Activated B cell treated with CpG ODN at 0.5 μM for 24 hours (primary cell): ENCODE measurements at places on chromosomes 16 and 17. TPM values are rescaled to one million over a fixed set of nuclear protein-coding genes. Genes with fewer than 3 reads are reported as not detected.

Gene PRR35
- not detected in 2 replicates for total RNA-seq

- DNase-seq = no peak
Measured at GRCh38 chr17:35046740-35047283, 16.7 kb downstream of the RFFL start.

DNA sequence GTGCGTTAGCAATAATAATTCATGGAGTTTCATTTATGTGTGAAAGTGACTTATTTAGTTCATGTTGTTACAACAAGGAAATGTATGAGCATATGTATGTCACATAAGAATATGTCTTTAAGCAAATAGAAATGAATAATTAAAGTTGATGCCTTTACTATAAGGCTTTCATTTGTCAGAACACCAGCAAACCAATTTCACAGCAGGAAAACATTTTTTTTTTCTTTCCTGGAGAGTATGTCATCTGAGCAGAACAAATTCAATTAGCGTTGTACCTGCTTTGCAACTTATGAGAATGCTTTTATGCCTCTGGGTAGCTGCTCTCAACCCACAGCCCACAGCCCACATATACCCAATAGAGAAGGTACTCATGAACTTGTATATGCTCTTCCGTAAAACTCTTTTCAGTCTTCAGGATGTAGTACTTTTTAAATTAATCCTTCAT lies 26.3 kb upstream of the APOH start:
- no peak for DNase-seq

GRCh38 chr16:57485091-57485915 lies 990 bp downstream of the DOK4 start:
- no peak for DNase-seq

DNA sequence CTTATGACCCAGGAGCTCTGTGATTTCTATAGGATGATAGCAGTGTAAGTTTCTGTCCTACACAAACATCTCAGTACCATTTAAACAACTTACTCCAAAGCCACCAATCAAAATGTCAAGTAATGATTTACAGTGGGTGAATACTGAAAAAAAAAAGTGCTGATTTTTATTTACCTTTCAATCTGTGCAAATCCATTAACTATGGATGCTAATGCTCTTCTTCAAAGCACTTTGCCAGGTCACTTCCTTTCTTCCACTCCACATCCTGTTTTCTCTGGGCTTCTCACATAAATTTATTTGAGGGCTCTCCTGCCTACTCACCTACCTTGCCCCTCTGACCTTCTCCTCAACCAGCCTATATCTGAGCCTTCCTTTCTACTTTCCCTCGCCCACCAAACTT lies 101.6 kb downstream of the SKAP1 start:
- DNase-seq = no peak

GRCh38 chr17:13575922-13576419 lies 25.8 kb downstream of the HS3ST3A1 start:
- DNase-seq = no peak

DNA sequence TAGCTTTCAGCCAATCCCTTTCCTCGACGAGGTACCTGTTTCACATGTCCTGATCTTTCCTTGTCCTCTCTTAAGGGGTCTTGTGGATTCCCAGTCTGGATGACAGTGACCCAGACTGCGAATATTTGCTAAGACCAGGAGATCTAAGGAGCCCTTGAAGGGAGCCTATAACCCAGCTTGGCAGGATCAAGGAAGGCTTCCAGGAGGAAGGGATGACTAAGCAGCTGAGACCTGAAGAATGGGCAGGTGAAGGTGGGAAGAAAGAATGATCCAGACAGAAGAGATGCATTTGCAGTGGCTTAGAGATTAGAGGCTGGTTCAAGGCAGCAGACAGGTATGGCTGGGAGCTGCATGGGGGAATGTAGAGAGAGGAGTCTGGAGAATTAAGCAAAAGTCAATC lies 1.9 kb upstream of the PDK2 start:
- DNase-seq = no peak

Gene TAC4
- not detected in 2 replicates for total RNA-seq

Gene PPP1R1B
- total RNA-seq = not detected in 2 replicates

DNA sequence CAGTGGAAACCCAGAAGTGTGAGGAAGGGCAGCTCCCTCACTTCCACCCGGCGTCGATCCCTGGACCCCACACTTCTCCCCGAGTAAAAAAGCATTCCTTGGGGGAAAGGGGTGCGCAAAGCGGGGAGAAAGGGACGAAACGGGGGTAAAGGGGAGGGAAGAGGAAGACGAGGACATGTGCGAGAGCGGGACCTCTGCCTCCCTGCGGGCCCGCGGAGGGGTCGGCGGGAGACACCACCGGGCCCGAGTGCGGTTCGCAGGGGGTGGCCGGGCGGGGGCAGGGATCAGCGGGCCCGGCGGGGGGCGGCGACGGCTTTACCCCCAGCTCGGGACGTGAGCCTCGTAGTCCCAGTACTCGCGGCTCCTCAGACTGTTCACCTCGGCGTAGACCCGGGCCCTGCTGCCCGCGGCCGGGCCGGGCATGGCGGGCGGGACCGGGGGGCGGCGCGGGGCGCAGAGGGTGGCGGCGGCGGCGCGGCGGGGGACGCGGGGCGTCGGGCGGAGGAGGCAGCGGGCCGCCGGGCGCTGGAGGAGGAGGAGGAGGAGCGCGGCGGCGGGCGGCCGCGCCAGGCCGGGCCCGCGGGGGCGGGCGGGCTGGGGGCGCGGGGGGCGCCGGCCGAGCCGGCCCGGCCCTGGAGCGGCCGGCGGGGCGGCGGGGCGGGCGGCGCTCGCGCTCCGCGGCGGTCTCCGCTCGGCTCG lies 443 bp downstream of the CSNK2A2 start:
- peak; percentile 24 for DNase-seq

GRCh38 chr17:12665263-12666210 lies at the start of gene MYOCD:
Gene MYOCD, plus strand, starts transcription at chr17:12665890. Its CDS starts 299 bp downstream, at chr17:12666189.
- DNase-seq = peak; percentile 20

Gene TPPP3
- 0.15 TPM in 1 of 2 replicates, not detected in the other for total RNA-seq

- DNase-seq = no peak
Measured at GRCh38 chr16:65657071-65657494, 535.2 kb upstream of the CDH11 start.

- DNase-seq = no peak
Measured at GRCh38 chr17:48335858-48336500, 94.0 kb downstream of the SKAP1 start.

- no peak for DNase-seq
Measured at GRCh38 chr16:81618661-81619060, 160.4 kb upstream of the PLCG2 start.

Gene ALDH3A1
- total RNA-seq = not detected in 2 replicates

GRCh38 chr17:73710095-73710592 lies 65.9 kb upstream of the SDK2 start:
- no peak for DNase-seq

Gene SYT17
- 21.2 and 25.4 TPM in 2 replicates for total RNA-seq

Gene SMTNL2
- total RNA-seq = not detected in 2 replicates

DNA sequence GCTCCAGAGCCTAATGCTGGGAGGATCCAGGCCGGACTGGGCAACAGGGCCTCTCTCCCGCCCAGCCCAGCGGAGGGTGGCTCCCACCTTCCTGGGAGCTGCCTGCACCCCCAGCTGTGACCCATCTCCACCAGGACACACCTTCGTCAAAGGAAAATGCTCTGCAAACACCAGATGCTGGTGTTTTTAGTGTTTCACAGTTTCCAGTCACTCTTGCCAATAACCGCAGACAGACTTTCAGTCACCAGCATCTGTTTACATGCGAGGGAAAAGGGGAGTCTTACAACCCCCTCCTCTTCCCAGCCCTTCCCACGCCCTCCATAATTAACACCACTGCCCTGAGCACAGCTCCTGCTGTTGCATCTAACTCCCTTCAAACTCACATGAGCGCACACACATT lies 25.3 kb downstream of the KLHDC4 start:
- no peak for DNase-seq
